ENCODE measurements at places on chromosomes 4 and X.

GRCh38 chr4:84579403-84579776 lies 3.5 kb upstream of the CDS1 start:
- DNase-seq, result no peak

DNA sequence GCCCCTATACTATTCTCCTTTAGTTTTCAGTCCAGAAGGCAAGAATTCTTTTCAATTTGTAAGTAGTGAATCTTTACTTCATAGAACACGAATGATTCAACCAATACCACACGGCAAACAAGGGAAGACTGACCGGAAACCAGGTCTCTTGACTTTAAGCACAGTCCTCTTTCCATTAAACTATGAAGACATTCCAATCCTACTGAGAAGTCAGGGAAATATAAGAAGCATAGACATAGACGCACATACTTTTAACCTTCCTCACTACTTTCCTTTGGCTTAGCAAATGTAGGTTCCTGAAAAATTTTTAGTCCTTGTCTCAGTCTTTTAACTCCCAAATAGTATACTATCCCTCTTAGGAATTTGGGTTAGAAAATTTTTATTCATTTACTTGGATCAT lies 9.1 kb downstream of the CHRDL1 start:
- DNase-seq, result no peak

DNA sequence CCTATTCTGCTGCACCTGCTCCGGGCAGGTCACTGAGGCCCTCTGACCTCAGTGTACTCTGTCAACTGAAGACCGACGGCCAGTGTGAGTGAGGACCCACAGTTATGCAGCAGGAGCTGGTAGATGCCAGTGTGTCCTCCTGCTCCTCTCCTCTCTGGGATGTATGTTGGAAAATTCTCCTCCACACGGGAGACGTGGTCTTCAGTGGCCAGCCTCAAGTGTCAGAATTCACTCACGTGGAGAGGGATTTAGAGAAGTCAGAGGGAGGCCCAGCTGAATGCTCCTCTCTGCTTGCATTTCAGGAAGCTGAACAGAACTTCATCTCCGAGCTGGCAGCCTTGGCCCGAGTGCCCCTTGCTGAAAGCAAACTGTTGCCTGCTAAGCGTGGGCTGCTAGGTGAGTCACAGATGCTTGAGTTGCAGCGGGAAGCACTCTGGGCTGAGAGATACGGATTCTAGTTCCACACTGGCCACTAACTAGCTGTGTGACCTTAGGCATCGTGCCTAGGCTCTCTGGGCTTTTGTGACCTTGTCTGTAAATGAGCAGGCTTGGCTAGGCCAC lies 83.6 kb downstream of the CRMP1 start:
- no peak for DNase-seq

DNA sequence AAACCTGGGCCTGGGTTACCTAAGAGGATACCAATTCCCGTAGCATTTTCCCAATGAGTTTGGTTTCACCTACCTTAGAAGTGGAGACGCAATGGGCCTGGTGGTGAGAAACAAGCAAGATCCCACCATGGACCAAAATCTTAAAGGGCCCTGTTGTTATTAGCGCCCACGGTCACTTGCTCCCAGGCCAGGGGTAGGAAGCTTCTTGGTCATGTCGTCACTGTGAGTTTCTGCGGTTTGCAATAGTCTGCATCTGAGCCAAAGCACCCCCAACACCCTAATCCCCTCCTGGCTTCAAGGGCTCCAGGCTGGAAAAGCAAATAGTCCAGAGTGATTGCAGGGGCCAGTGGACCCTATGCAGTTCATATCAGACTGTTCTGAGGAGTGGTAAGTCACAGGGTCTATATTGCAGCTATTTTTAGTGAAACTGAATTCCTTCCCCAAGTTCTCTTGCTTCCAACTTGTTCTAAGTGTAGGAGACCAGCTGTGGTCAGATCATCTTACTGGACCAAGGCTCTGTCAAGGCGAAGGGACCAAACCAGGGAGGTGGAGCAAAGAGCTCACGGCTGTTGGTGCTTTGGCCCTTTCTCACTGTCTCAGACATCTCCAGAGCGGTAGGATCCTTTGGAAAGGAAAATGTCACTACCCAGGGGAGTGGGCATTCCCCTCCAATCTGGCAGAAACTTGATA lies 307.9 kb upstream of the F9 start:
- no peak for DNase-seq

GRCh38 chr4:38605753-38606586 lies 58.0 kb upstream of the KLF3 start:
- DNase-seq, result no peak

GRCh38 chr4:31877429-31877828 lies 1157.3 kb downstream of the PCDH7 start:
- DNase-seq, result no peak

DNA sequence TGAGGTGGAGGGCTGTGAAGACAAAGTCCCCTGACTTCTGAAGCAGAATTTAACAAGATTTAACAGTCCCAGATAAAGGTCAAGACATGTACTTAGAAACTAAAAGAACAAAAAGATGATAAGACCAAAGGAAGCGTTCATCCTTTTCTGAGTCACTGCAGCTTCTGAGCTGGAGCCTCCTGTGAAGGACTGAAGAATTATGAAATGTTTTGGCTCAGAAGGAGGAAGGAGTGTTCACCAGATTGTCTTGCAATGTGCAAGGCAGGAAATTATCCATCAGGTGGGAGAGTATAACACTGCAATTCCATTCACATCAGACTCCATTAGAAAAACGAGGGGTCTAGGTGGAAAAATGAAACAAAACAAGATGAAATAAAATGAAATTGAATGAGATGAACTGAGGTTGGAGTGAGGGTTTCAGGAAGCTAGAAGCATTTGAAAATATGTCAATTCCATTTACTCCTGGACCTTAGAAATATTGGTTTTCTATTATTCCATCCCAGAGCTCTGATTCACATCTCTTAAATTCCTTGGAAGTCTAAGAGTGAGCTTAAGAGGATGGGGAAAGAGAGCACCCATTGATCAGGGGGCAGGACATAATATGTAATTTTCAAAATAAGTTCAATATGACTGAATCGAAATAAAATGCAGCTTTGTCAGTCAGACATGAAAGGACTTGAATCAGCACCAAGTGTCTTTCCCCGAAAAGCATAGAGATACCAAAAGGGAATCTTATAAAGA lies 186.1 kb upstream of the LNX1 start:
- DNase-seq, result no peak

GRCh38 chr4:40734497-40734896 lies 15.3 kb upstream of the NSUN7 start:
- no peak for DNase-seq

DNA sequence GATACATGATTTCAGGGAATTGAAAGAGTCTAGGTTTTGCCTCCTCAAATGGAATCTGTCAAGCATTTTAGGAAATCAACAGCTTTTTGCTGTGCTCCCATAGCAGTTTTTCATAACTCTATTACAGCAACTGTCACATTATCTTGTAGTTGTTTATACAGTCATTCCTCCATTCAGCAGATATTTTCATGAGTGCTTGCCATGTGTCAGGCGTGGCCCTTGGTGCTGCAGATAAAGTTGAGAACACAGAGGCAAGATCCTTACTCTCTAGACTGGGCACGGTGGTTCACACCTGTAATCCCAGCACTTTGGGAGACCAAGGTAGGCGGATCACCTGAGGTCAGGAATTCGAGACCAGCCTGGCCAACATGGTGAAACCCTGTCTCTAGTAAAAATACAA lies 67.3 kb downstream of the MCUB start:
- no peak for DNase-seq

DNA sequence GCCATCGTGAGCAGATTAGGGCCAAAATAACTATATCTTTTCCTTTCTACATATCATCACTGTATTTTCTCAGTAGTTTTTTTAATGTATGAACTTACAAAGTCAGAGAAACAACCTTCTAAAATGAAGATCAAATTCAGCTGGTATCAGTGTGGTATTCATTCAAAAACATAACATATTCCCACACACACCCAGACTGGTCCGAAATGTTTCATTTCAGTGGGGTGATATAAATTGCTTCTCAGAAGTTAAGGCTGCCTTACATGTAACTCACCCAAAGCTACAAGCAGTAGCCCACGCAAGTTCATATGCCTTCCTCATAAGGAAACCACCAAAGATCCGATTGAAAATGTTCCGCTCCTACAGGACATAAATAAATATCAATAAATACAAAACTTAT lies 37.8 kb downstream of the ACOT9 start:
- DNase-seq, result no peak
